ENCODE measurements at places on chromosomes 12 and 14.
A peak's percentile ranks its signal among the peaks of the same experiment; 100 is the strongest.

GRCh38 chr14:33909380-33910084 lies 41.3 kb downstream of the EGLN3 start:
- DNase-seq: no peak

DNA sequence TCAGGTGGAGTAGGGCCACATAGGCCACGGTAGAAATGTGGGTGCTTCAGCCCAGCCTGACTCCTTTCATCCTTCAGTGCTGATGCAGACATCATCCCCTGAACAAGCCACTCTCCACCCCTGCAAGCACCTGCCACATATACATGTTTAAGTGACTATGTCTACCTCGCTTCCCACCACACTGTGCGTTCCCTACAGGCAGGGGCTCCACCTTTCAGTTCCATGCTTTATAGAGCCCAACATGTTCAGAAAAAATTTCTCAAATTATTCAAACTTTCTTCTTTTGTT lies 11.6 kb downstream of the SLC7A7 start:
- no peak for DNase-seq

- DNase-seq: no peak
These were observed 144.5 kb downstream of the PHETA1 start for GRCh38 chr12:111224186-111225066.

GRCh38 chr14:49971156-49972130 lies 78.6 kb downstream of the ARF6 start:
- DNase-seq: no peak

DNA sequence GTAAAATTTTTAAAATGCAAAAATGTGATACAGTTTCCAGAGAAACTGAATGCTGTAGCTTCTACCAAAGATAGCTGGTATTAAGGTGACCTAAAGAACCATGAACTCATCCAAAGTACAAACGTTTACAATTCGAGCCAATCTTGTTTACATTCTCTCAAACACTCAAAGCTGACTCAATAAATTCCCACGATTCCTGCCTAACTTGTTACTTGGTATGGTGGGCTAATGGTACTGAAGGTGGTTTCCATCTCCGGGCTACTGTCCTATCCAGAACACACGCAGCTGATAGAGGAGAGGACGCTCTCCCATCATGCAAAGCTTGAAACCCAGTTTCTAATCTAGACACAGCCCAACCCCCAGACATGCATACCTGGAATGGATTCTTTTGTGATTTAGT lies 31.5 kb downstream of the RAD9B start:
- no peak for DNase-seq

DNA sequence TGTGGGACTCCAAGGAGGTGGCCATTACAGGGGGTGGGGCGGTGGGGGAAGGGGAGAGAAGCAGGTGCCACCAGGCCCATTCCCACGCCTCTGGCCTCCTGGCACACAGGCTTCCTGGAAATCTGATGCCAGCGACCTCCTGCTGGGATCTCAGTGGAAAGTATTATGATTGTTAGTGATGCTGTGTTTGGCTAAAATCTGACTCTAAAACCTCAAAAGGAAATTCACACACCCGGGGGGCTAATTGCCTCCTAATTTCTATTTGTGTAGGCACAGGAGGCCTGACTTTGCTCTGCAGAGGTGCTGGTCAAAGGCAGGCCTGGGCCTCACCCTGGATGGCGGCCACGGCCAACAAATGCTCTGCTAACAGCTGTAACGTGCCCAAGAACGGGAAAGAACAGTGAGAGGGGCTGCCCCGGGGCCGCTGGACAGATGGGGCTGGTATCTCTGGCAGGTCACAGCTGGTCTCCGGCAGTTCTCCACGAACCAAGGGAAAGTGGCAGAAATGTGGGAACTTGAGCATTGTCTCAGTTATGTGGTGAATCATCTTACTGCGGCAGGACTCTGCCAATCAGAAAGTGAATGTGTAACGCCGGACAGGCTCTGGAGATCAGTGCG lies 14.3 kb downstream of the FAM181A start:
- DNase-seq: no peak

DNA sequence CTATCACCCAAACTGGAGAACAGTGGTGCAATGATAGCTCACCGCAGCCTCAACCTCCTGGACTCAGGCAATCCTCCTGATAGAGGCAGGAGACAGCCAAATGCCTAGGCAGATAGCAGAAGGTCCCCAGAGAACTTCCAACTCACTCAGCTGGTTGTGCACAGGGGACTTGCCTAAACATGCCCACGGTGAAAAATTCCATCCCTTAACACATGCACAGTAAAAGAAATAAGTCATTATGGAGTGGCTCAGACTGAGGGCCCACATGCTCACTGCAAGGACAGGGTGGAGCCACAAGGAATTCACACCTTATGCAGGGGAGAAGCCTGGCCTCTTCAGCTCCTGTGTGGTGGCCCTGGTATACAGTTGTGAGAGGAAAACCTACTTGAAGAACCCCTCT lies 525.8 kb upstream of the ATP2B1 start:
- DNase-seq: no peak

GRCh38 chr12:121858662-121859572 lies at the start of gene HPD:
HPD (minus strand) TSS chr12:121858859; CDS start chr12:121858823, 36 bp downstream.
- peak; percentile 51 for DNase-seq

GRCh38 chr14:101234244-101234937 lies 326.9 kb upstream of the DIO3 start:
- no peak for DNase-seq

GRCh38 chr14:59454139-59454538 lies 11.0 kb downstream of the GPR135 start:
- DNase-seq: no peak
